Astrocyte of the cerebellum (primary cell): ENCODE measurements at places on chromosomes 6 and 20.

DNA sequence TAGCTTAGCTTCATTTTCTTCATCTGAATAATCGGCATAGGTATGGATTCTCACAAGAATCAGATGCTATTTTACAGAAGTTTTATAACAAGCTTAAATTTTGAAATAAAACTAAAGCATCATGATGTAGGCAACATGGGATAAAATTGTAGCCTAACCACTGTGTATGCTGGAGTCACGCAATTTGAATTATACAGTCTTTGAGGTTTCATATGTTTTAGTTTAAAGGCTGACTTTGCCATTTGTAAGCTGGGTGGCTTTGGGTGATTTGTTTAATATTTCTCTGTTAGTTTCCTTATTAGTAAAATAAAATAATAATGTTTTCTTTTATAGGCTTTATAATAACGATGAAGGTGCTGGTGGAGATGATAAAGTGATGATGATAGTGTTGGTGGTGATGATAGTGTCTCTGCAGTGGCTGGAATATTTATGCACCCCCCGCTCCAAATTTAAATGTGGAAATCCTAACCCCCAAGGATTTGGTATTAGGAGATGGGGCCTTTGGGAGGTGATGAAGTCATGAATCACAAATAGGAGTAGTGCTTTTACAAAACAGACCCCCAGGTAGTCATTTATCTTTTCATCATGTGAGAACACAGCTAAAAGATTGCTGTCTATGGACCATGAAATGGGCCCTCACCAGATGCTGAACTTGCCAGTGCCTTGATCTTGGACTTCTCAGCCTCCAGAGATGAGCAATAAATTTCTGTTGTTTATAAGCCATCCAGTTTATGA lies 42.0 kb downstream of the DOK5 start:
- DNase-seq: no peak

DNA sequence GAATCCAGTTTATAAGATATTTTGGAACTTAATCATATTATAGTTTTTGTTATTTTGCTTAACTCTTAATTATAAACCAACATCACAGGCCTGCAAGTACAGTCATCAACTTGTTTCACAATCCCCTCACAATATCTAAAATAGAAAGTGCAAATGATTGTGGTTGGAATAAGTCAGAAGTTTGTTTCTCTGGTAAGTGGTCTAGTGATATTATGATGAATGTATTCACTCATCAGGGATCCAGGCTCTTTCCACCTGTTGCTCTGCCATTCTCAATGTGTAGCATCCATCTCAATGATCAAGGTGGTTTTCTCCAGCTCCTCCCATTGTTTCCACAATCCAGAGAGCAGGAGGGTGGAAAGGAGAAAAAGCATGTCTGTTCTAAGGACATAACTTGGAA lies 54.2 kb downstream of the OPN5 start:
- DNase-seq: no peak

- no peak for DNase-seq
Measured at GRCh38 chr6:53461041-53461656, 83.8 kb downstream of the GCLC start.

DNA sequence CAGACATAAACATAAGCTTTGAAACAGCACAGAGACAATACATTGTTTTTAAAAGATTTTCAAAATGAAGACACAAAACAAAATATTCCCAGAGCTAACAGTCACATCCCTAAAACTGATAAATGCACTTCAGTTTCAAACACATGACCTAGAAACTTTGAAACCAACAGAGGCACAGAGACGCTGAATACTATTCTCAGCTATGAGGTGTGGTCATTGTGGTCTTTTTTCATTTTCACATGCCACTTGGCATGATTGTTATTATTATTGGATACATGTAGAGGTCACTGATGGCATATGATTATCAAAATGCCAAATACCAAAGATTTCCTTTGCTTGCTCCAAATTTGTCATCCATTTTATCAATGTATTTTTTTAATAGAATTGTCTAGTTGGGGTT lies 306.9 kb downstream of the QKI start:
- DNase-seq: no peak

DNA sequence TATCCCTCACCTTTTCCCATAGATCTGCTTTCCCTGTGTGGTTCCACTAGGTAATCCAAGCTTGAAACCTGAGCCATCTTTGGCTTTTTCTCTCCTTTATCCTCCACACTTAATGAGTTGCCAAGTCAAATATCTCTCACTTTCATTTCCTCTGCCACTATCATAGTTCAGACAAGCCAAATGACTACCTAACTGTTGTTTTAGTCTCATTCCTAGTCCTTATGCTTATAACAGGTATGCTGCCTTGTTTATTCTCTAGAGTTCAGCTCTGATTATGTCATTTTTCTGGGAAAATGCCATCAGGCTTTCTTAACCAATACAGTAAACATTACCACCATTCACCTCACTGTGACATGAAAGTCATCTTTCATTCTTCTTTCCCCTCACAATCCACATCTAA lies 6.5 kb downstream of the EFHC1 start:
- no peak for DNase-seq

- DNase-seq: no peak
Measured at GRCh38 chr6:53495506-53496499, 49.1 kb downstream of the GCLC start.

GRCh38 chr6:148306286-148306685 lies 36.4 kb upstream of the SASH1 start:
- DNase-seq: no peak

DNA sequence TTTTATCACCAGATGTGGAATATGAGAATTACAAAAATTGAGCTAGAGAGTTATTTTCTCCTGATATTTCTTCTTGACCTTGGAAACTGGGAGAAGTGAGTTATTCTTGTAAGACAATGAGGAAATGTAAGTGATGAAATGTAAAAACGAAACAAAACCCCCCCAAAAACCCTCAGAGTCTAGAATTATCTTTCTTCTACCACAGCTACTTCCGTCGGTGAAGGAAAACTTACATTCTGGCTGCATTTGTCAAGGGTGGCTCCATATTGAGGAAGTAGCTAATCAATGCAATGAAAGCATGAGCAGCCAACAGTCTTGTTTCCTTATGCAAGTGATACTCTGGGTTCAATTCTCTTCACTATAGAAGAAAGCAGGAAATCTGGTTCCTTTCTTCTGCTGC lies 661.7 kb upstream of the CITED2 start:
- no peak for DNase-seq

DNA sequence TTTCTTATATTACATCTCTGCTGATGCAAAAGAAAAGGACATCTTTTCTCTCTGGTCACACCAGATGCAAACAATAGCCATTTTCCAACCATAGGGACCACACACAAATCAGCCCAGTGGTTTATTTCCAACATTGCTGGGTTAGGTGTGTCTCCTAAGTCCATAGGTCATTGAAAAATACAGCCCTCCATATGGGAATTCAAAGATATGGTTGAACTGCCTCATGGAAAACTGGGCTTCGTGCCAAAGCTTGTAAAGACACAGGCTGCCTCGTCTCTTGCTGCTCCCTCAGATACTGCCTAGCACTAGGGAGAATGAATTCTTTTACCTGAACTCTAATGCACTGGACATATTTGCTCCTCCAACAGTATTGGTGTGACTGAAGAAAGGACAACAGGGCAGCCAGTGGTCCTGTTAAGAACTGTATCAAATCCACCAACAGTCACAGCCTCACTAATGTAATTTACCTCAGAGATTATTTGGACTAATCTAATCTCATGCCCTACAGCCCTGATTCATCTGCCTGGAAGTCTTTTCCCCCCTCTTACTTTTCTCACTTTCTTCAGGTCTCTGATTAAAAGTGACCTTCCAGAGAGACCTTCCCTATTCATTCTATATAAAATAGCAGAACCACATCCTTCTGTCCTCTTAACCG lies 48.3 kb upstream of the TBC1D32 start:
- DNase-seq: no peak

- peak; percentile 49 for DNase-seq
Measured at GRCh38 chr6:168132531-168133167, 53.6 kb upstream of the FRMD1 start.

GRCh38 chr6:39887692-39888450 lies 46.4 kb downstream of the MOCS1 start:
- peak; percentile 76 for DNase-seq

DNA sequence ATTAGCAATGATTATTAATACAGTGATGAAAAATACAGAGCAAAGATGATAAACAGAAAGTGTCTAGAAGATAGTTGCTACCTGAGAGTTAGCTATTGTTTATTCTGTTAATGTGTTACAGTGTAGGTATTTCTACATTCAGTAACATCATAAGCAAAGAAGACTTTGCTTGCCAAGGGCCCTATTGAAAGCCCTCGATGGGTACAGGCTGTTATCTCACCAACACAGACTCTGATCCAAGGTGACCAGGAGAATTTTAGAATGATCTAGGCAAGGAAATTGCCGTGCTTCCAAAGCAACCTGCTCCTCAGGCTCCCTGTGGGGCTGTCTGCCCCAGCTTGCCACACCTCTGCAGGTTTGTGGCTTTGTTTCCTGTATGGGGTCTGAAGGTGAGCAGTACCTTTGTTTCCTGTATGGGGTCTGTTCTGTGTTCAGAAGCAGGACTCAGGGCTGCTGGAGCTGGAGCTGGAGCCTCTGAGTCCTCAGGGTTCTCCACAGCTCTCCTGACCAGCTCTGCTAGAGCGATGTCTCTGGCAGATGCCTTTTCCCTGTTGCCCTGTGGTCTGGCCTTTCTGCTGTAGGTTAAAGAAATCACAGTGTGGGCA lies 32.5 kb downstream of the PHACTR3 start:
- no peak for DNase-seq

- no peak for DNase-seq
Measured at GRCh38 chr6:44606504-44606903, 219.0 kb downstream of the CDC5L start.

DNA sequence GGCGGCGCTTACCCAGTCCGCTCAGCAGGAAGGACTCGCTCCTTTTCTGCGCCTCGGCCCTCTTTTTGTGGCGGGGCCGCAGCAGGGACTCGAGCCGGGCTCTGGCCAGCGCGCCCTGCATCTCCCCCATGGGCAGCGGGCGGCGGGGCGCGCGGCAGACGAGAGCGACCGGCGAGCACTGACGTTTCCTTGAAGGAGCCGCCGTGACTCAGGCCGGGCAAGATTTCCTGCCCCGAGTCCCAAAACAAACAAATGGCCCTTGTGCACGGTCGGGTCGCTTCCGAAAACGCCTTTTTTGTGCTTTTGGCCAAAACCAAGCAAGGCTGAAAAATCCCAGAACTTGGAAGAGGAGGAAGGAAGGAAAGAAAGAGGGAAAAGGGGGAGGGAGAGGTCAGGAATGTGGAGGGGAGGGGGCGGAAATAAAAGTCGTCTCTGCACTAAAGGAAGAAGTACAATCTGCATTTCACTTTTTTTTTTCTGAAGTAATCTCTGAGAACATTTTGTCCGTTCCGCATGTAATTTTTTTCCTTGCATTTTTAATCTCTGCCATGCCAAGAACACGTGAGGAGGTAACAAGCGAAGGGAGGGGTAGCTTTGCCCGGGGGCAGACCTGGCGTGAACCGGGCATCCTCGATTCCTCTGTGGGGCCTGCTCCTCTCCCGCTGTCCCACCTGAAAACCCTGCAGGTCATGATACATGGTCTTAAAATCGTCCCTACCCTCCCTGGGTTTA lies 123.3 kb upstream of the SLC2A12 start:
- peak; percentile 46 for DNase-seq

DNA sequence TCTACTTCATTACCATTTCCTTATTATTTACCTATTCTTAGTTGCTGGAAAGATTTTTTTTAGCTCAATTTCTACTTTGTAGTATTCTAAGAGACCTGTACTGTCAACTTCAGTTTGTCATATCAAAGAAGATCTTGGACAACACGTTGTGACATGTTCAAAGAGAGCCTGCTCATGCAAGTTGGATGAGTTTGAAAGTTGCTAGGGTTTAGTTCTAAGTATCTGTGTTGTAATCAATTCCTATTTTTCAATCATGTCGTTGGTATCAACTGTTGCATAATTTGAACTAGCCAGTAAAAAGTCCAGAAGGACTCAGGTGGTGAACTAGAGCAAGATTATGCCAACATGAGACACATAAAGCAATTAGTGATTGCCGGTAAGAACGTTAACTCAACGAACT lies 30.2 kb downstream of the PKIB start:
- DNase-seq: no peak

DNA sequence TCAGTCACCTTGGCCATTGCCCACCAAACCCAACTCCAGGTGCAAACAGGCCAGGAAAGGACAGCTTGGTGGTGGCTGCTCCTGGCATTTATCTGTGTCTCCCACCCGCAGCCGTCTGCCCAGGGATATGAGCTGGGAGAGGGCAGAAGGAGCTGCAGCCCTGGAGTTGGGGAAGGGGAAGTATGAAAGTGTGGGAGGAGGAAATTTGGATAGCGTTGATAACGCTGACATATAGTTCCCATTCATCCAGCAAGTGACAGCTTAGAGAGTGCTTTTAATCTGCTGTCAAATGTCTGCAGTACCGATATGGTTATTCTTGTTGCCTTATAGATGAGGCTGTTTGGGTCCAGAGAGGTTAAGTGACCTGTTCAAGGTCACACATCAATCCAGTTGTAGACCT lies 741 bp downstream of the KCNK16 start:
- DNase-seq: no peak

GRCh38 chr20:14245368-14245970 lies 91.9 kb downstream of the FLRT3 start:
- no peak for DNase-seq

DNA sequence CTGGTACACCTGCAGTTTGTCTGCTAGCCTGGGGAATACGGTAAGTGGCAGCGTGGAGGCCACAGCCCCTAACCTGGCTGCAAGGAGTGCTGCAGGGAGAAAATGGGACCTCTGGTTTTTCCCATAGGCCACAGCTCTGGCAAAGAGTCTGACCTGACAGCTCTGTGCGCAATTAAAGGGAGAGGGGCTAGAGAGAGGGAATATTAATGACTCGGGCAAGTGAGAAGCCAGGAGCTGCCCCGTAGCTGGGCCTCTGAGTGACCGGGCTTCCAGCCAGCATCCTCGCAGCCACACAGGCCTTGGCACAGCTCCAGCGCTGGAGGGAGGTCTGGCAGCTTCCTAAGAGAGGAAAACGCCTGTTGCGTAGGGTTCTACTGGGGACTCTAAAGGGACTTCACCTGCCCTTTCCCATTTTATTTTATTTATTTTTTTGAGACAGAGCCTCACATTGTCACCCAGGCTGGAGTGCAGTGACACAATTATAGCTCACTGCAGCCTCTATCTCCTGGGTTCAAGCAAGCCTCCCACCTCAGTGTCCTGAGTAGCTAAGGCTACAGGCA lies 18.2 kb upstream of the OCSTAMP start:
- peak; percentile 41 for DNase-seq

GRCh38 chr6:158647501-158647900 lies 2.4 kb upstream of the SYTL3 start:
- DNase-seq: no peak
